ENCODE measurements at places on chromosomes 11 and 22. TPM values are rescaled to one million over a fixed set of nuclear protein-coding genes. Genes with fewer than 3 reads are reported as not detected.

IRF7 gene
- total RNA-seq, result 11.5 TPM

DNA sequence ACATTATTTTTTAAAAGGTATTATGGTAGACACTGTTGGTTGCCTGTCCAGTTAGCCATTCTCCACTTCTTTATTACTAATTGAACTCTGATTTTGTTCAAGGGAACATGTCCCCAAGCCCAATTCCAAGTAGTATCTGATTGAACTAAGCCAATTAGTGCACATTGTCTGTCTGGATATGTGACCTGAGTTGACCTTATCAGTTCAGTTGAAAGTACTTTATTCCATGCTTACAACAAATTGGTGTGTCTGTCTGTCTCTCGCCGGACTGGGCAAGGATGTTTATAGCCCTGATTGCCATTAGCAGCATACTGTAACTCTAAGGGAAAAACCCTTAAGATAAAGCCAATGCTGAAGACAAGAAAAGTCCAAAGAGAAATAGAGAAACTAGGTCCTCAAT is 85.6 kb downstream of the INTS4 start:
- peaks cover 5% of the 10 kb centered on the region for H3K4me1 ChIP-seq
- H3K27ac ChIP-seq, result no peak overlapping the region
- H3K4me3 ChIP-seq, result no peak overlapping the region
- H3K27me3 ChIP-seq, result no peaks in the 10 kb centered on the region
- H3K36me3 ChIP-seq, result 0 out of 2 replicates have a peak, but pooled peaks cover 2% of the 10 kb centered on the region
- DNase-seq, result no peak

- H3K36me3 ChIP-seq, result peaks cover 9% of the 10 kb centered on the region
- H3K4me3 ChIP-seq, result no peak overlapping the region
- no peak for DNase-seq
These were observed 308.8 kb downstream of the TBC1D22A start for GRCh38 chr22:47071078-47071806.

GRCh38 chr11:111206472-111206871 is 39.1 kb upstream of the POU2AF2 start:
- H3K36me3 ChIP-seq, result no peaks in the 10 kb centered on the region
- no peak overlapping the region for H3K4me3 ChIP-seq
- H3K27me3 ChIP-seq, result no peaks in the 10 kb centered on the region
- no peak overlapping the region for H3K27ac ChIP-seq
- no peak for DNase-seq

DNA sequence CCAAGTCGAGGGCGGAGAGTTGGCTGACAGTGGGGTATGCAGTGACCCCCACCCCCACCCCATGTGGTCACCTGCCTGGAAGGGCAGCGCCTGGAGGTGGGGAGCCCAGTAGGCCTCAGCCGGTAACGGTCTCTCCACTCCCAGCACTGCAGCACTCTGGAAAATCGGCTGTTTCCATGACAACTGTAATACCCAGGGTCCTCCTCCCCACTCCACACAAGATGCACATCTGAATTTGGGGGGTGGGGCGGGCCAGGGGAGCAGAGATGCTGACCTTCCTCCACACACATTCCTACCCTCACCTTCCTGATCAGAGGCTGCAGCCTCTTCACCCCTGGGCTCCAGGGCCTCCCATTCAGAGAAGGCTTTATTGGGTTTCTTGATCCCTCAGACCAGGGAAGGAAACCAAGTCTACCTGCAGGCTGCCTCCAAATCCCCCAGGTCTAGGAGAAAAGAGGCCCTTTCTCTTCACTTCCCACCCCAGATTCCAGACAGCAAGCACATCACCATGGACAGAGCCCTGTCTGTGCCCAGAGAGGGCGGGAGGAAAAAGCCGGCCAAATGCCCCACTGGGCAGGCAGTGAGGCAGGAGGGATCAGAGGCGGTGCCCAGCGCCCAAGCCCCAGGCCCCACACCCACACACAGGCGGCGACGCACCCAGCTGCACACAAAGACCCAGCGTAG is 46.5 kb downstream of the SLC22A12 start:
- peak overlapping the region; percentile 72 for H3K4me3 ChIP-seq
- H3K27ac ChIP-seq, result no peak overlapping the region
- peaks cover 8% of the 10 kb centered on the region for H3K4me1 ChIP-seq
- H3K36me3 ChIP-seq, result no peaks in the 10 kb centered on the region
- H3K27me3 ChIP-seq, result peaks cover 49% of the 10 kb centered on the region

All from WTC11 (cell line).